ENCODE measurements at places on chromosomes 3 and 15. TPM values are rescaled to one million over a fixed set of nuclear protein-coding genes. Genes with fewer than 3 reads are reported as not detected.

NRG4 gene
- not detected for total RNA-seq

ITIH1 gene
- total RNA-seq = 0.34 TPM

GOLGA8M gene
- total RNA-seq = 8.1 TPM

CELSR3 gene
- total RNA-seq = 0.44 TPM

Data from subcutaneous adipose tissue (tissue), 4 donors.